Activated naive CD8-positive, alpha-beta T cell treated with anti-CD3 and anti-CD28 coated beads for 36 hours (primary cell): ENCODE measurements at places on chromosomes 11 and 22. TPM values are rescaled to one million over a fixed set of nuclear protein-coding genes. Genes with fewer than 3 reads are reported as not detected.

The CHRM1 gene
- total RNA-seq, result not detected

The ZW10 gene
- total RNA-seq, result 23.3 TPM

The ME3 gene
- 4.8 TPM for total RNA-seq

The CRYBB2 gene
- not detected for total RNA-seq

The TEX12 gene
- total RNA-seq, result 0.25 TPM

The ARHGEF17 gene
- not detected for total RNA-seq

The GNAZ gene
- total RNA-seq, result 0.54 TPM

The GLB1L3 gene
- total RNA-seq, result 9.8 TPM

The SPON1 gene
- total RNA-seq, result 0.95 TPM

The GGTLC3 gene
- total RNA-seq, result not detected

The APOBEC3H gene
- 4.3 TPM for total RNA-seq

The KCTD14 gene
- total RNA-seq, result 0.50 TPM

The RBM7 gene
- 47.3 TPM for total RNA-seq
